ENCODE measurements at places on chromosomes 7 and 10.

DNA sequence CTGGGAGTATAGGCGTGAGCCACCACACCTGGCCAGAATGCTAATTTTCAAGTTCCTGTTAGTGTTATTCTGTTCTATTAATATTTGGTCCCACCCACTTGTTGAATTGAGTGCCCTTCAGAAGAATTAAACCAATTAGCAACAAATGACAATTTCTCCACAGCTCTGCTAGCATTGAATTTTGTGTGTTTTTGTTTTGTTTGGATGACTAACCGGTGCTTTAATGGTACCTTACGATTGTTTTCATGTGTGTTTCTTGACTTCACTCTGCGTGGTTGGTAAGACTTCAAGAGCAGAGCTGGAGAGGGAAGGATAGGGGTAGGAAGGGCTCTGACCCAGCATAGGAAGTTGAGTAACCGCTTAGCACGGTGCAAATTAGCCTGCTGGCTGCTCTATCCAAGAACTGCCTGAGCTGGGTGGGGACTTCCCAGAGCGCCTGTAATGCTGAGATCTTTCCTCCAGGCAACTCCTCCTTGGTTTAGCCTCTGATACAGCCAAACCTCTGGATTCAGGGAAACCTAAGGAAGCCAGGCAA is 4.6 kb downstream of the ARPC1B start:
- DNase-seq: no peak

GRCh38 chr10:91587710-91588638 is 44.9 kb downstream of the PPP1R3C start:
- DNase-seq: no peak

DNA sequence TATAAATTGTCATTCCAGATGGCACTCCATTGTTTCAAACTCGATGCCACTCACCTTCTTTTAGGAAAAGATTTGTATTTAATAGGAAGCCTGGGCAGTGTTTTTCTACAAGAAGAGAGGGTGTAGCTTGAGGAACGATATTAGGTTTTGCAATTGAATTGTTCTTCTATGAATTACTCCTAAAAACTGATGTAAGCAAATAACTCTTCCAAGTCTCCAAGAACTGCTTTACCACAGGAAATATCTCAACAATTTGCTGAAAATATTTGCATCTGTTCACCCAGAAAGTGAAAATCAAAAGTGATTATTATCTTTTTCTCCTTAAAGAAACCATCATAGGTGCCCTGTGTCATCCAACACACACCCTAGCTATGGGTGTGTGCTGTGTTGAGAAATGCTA is 261.3 kb upstream of the MEOX2 start:
- DNase-seq: no peak

GRCh38 chr10:7787150-7787856 is 490 bp downstream of the KIN start:
- no peak for DNase-seq

- no peak for DNase-seq
Observed at GRCh38 chr10:2826675-2827074, 240.7 kb upstream of the PFKP start.

DNA sequence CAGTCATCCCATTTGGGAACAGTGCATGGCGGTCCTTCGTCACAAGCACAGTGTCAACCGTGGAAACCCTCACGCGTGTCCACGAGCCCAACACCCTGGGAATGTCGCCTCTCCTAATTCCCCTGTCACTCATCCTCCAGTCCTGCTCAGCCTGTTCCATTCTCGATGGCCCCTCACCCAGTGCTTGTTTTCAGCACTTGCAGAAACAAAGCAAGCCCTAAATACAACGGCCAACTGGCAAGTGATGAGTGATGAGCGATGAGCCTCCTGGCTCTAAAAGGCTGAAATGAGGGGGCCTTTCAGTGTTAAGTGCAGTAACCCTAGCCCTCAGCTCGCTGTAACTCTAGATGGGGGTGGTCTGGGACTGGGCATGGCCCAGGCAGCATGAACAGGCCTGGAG is 22.6 kb downstream of the NKX2-3 start:
- no peak for DNase-seq

- no peak for DNase-seq
Observed at GRCh38 chr10:27134371-27134770, 19.8 kb downstream of the YME1L1 start.

- no peak for DNase-seq
Observed at GRCh38 chr7:88668591-88668990, 90.9 kb upstream of the ZNF804B start.

GRCh38 chr7:157721468-157722136 is 384.8 kb downstream of the DNAJB6 start:
- no peak for DNase-seq

- no peak for DNase-seq
Observed at GRCh38 chr10:114380060-114380459, 24.2 kb downstream of the AFAP1L2 start.

DNA sequence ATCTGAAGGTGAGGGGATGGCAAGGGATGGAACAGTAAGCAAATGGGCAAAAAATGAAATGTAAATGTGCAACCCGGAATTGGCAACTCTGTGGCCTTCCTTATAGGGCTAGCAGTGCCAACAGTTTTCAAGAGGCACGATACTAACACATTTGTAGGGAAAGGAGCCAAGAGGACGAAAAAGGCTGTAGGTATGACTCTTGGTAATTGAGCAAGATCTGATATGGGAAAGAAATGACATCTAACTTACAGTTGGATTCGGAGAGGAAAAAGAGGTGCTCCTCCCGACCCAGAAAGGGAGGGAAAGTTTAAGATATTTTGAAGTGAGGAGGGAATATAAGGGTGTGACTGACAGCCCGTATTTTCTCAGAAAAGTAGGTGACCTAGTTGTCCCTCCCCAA is 2.1 kb upstream of the CREM start:
- DNase-seq: no peak

DNA sequence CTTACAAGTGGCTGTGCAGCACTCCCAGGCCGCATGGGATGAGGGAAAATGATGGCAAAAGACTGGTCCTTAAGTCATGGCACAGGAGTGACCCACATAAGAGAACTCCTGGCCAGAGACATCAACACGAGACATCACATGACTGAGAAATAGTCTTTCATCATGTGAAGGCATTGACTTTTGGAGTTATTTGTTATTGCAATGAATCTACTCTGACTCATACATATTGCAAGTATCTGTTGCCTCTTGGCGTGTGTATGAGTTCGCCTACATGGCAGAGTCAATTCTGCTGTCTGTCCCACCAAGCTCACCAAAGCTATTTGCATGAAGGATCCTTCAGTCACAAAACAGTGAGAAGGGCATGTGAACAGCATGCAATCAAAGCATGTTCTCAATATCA is 59.7 kb upstream of the HABP2 start:
- DNase-seq: no peak

DNA sequence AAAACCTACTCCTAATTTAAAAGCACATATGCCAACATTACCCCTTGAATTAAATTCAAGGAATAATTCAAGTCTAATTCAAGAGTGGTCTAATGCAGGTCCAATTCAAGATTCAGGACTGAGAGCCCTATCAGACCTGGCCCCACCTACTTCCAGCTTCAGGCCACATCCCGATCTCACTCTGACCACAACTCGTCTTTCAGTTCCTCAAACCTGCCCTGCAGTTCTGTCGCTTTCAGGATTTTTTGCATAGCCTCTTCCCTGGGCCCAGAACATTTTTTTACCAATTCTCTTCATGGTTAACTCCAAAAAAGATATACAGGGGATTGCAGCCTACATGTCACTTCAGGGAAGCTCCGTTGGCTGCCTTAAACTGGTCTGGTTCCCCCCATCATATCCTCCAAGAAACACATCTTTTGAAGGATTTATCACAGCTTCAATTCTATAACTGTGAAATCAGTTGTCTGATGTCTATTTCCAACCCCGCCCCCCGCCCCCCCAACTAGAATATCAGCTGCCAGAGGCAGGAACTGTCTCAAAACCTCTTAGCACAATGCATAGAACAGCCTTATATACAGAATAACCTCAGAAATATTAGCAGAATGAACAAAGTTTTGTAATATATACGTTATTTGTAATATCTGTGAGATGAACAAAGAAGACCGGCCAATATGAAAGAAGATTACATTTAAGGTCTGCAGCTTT is 20.8 kb downstream of the CCDC6 start:
- DNase-seq: no peak

- DNase-seq: no peak
Observed at GRCh38 chr7:108129018-108129965, 869 bp downstream of the LAMB4 start.

- no peak for DNase-seq
Observed at GRCh38 chr10:48400129-48400849, 93.8 kb downstream of the MAPK8 start.

- peak; percentile 92 for DNase-seq
Observed at GRCh38 chr7:4775250-4775847, at the start of gene AP5Z1. Gene AP5Z1 (plus strand): TSS chr7:4775623. CDS start chr7:4775716, 93 bp downstream.

DNA sequence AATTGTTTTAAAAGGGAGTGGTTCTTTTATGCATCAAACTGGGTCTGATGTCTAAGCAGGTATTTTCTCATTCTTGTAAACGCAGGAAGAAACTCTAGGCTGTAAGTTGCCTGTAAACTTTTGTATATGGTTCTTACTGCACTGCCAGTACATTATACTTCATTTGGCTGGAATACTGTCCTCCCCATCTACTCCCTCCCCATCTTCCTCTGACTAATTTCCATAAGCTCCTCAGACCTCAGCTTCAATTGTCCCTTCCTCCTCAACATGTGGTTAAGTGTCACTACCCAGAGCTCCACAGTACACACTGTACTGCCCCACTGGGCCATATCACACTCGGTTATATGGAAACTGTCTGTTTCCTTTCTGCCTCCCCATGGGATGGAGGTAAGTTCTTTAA is 161.4 kb upstream of the MDFIC start:
- DNase-seq: no peak

DNA sequence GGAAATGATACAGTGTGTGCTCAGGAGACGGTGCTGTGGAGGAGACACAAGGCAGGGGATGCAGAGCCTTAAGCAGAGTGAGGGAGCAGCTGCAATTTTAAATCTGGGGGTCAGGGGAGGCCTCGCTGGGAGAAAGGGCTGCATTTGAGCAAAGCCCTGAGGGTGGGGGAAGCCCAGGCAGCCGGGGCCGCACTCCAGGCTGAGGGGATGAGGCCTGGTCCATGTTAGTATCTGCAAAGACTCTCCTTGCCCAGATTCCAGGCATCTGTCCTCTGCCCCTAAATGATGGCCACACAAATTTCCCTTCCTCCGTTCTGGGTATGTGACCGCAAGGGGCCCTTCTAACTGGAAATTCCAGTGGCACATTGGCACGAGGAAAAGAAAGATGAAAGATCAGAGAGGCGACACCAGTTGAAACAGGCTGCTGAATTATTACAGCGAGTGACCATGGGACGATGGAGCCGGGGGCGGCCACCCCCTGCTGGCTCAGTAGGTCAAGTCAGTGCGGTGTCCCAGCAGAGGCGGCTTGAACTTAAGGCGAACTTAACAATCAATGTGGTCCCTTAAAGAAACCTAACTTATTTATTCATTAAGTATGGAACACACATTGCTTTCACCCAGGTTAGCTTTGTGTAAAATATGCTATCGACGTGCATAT is 62.3 kb upstream of the KAT6B start:
- no peak for DNase-seq

- no peak for DNase-seq
Observed at GRCh38 chr7:25638068-25638467, 409.8 kb upstream of the NPVF start.

DNA sequence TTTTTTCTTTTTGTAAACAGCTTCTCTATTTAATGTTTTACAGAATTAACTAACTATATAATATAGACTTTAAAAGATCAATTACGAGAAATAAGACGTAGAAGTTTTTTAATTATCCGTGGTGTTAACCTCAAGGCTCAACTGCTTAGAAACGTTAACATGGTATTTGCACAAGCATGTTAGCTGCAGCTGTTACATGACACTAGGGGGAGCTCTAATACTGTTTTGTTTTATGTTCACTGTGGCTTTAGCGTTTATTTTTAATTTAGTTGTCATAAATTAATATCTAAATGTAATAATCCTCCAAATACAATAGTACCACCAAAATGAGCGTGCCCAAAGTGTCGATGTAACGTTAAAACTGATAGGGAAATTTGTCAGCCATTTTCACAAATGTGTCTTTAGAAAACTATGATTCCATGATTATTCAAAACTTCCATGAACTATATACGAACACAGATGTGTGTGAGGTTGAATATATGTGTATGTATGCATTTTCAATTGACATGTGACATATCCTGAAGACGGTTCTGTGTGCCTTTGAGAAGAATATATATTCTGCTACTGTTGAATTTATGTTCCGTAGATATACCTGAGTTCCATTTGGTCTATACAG is 828.8 kb upstream of the MBL2 start:
- no peak for DNase-seq

DNA sequence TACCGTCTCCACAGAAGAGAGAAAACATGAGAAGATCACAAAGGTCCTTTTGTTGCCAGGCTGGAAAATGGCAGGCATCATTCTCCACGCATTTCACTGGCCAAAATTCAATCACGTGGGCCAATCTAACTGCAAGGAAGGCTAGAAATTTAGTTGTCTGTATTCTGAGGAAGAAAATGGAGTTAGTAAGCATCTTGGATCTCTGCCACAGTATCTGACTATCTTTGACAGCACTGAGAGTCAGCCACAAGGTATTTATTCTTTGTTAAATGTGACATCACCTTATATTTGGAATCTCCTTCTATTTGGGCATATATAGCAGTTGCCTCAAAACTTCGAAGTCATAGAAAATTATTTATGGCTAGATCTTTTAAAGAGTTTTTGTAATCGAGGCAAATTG is 213.9 kb downstream of the NSUN6 start:
- no peak for DNase-seq

GRCh38 chr7:95180-95862 is 97.0 kb upstream of the FAM20C start:
- no peak for DNase-seq

GRCh38 chr10:101938305-101939007 is 94.9 kb upstream of the KCNIP2 start:
- DNase-seq: no peak

DNA sequence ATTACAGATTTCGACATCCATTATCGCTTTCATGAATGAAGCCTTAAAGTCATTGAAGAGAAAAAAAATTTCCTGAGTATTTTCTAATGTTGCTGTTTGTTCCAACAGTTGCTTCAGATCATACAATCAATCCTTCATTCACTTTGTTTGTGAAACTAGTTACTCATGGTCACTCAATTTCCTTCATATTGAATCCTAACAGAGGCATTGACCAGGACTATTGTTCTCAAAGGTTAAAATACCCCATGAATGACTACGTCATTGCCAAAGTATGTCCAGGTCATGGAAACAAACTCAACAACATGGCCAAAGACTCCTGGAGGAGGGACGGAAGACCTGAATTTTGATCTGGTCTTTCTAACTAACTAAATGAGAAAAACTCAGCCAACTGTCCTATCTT is 54.0 kb upstream of the ABCB5 start:
- DNase-seq: no peak

- no peak for DNase-seq
Observed at GRCh38 chr7:47546733-47547494, 35.0 kb downstream of the TNS3 start.
